ENCODE measurements at places on chromosomes 12 and 14.

DNA sequence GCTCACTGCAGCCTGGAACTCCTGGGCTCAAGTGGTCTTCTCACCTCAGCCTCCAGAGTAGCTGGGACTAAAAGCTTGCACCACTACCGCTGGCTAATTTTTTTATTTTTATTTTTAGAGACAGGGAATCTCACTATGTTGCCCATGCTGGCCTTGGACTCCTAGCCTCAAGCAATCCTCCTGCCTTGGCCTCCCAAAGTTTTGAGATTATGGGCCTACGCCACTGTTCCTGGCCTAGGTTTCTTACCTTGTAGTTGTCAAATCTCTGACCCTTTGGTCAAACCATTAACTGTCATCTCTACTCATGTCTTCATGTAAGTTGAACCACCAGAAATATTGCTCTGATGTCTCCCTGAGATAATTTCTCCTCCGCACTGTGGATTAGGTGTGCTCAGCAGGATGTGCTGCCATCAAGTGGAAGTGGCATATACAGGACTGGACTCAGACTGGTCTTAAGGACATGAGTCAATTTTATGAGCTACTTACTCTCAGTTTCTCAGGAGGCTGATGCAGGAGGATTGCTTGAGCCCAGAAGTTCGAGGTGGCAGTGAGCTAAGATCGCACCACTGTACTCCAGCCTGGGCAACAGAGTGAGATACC is 28.5 kb downstream of the ACTR6 start:
- DNase-seq: no peak

GRCh38 chr14:83356080-83356479 is 1822.4 kb upstream of the SEL1L start:
- DNase-seq: no peak

- DNase-seq: no peak
Measured at GRCh38 chr14:89215531-89215930, 201.5 kb downstream of the FOXN3 start.

DNA sequence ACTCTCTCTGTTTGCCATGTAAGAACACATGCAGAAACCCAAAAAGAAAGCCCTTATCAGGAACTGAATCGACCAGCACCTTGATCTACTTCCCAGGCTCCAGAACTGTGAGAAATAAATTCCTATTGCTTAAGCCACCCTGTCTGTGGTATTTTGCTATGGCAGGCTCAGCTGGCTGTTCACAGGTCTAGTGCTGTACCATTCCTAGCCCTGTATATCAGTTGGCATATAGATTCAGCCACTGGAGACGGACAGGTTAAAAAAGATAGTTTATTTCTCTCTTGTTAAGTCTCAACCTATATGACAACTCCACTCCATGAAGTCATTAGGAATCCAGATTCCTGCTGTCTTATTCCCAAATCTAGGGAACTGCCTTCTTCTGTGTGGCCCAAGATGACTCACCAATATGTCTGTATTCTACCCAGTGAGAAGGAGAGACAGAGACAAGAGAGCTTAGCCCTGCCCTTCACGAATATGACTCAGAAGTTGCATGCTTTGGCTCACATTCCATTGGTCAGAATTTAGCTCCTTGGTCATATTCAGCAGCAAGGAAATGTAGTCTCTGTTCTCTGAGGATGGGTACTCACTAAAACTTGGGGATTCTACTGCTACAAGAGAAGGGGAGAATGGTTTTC is 57.0 kb downstream of the PLEKHG7 start:
- no peak for DNase-seq

DNA sequence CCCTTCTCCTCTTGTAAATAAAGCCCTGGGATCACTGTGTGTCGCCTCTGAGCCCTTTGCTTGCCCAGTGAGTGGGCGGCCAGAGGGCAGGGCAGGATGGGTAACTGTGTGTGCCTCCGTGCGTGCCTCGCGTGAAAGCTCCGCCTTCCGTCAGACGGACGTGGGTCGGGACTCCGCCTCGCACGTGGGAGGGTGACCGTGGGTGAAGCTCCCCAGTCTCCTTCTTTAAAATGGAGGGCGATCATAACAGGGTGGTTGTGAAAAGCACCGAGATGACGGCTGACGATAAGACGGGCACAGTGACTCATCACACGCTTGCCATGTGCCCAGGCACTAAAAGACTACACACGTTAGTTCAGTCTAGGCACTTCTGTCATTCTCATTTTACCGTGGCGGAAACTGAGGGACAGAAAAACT is 9.2 kb downstream of the PHB2 start:
- DNase-seq: no peak

DNA sequence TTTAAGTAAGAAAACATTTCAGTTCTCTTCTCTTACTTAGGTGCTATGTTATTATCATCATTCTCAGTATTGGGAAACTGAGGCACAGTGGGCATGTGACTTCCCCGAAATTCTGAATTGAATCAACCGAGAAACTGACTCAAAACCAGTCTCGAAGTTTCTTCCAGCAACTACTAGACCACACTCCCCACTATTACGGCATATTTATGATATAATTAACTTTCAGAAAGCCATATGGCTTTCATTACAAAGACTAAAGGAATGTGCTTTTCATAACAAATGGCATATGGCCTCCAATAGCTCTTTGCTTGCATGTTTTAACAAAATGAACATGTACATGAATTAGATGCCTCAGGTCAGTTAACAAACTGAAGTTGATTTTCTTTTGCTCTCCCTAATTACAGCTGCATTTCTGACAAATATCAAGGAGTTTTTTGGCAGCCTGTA is 182.9 kb upstream of the SLC38A2 start:
- DNase-seq: no peak

- no peak for DNase-seq
Measured at GRCh38 chr12:124542021-124542949, 25.1 kb downstream of the NCOR2 start.

DNA sequence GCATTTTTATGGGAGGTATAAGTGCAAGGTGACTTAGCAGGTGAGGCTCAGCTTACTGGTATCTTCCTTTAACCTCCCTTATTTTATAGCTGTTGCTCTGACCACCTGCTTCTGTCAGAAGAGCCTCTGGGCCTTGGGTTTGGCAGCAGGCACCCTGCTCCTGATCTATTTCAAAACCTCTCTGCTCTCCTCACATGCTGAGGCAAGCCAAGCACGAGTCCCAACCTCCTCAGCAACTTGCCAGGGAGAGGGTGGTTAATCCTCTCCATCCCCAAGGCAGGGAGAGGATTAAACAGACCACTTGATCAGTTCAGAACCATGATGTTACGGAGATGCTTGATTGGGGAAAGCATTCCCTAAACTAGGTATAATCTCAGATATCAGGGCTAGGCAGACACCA is 5.4 kb downstream of the PLEKHH1 start:
- DNase-seq: no peak

DNA sequence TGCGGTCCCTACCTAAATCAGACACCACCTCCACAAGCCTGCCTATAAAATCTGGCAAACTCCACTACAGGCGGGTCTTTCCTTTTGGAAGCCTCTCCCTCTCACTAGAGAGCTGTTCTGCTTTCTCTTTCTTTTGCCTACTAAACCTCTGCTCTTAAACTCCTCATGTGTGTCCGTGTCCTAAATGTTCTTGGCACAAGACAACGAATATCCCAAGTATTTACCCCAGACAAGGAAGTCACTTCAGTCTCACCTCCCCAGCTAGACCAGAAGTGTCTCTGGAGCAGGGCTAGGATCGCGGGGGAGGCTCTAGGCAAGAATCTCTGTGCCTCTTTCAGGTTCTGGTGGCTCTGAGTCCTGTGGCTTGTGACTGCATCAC is 37.2 kb upstream of the FICD start:
- DNase-seq: no peak

- DNase-seq: no peak
Measured at GRCh38 chr12:52514471-52515318, 5.5 kb downstream of the KRT5 start.

DNA sequence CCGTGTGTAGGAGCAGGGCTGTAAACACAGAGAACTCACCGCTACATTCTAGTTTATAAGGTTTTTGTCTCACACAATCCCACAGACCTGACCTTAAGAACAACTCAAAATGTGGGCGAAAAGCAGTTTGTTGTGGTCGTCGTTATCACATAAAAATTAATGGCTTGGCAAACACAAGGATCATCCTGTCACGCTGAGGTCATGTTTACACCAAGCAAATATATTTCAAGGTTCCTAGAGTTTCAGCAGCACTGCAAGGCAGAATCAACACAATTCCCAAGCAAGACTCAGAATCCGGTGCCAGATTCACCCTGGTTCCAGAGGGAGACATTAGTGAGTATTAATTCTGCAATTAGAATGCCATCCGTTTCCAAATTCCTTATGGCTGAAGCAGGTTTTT is 30.1 kb upstream of the MAP1LC3B2 start:
- DNase-seq: no peak

DNA sequence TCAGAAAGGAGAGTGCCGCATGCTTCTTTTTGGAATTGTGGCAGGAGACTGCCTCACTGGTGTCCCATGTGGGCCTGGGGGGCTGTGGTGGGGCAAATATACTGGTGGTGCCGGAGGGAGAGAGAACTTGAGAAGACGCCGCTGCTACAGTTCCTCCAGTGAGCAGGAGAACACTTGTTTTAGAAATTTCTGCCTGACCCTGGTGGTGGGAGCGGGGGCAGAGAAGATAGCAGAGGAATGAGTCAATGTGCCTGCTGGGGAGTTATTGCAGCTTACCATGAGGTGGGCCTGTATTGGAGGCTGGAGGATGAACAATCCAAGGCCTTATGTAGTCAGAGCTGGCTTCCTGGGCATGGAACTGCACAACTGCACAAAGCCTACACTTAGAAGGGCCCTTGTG is 211.8 kb downstream of the SNAPC1 start:
- no peak for DNase-seq

GRCh38 chr12:13956060-13956590 is 25.3 kb downstream of the GRIN2B start:
- no peak for DNase-seq

DNA sequence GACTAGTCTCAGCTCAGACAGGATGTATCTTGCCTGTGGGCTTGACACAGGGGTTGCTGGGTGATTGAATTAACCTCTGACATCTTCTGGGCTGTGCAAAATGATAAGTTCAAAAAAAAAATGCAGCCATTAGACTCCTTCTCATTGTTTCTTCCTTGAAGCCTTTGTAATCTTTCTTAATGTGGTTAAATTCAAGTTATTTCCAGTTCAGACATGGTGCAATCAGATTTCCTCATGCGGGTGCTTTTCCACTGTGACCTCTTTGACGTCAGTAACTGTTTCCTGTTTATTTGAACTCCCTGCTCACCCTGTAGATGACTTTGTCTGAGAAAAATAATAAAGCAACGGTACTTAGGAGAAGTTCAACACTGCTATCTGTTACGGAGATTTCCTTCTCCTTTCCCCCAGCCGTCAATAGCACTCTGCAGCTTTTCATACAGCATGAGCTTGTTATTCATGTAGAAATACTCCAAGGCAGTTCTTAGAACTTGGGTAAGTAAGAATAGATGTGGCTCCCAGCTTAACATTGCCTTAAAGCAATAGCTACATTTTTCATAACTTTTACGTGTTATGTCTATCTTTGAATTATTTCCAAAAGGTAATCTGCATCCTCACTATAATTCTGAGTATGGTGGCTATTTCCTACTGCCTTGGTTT is 155.5 kb downstream of the PRKCH start:
- no peak for DNase-seq

DNA sequence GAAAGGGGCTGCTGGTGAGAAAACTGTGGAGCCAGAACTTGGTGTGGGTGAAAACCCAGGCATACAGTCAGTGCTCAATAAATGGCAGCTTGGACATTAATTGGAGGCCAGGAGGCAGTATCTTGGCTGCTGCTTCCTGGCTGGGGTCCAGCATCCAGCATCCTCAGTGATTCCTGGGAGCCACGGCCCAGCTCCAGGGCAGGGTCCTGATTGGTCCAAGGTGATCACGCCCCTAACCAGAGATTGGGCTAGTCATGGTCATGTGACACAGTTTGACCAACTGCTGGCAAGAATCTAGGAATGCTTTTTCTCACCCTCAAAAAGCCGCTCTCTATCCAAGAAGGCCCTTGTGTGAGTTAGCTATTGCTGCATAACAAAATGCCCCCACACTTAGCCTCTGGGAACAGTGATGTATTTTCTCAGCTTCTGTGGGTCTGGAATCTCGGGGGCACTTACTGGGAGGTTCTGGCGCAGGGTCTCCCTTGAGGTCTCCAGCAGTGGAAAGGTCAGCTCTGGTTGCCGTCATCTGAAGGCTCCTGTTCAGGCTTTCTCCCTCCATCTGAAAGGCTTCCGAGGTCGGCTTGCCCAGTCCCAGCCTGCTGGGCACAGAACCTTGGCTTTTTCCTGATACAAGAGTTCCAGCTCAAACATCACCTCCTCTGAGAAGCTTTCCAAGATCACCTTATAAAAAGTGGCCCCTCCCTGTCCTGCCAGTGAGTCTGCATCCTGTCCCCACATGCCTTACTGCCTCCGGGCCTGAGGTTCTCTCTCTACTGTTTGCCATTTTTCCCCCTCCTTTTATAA is 119.2 kb upstream of the NCOR2 start:
- no peak for DNase-seq

DNA sequence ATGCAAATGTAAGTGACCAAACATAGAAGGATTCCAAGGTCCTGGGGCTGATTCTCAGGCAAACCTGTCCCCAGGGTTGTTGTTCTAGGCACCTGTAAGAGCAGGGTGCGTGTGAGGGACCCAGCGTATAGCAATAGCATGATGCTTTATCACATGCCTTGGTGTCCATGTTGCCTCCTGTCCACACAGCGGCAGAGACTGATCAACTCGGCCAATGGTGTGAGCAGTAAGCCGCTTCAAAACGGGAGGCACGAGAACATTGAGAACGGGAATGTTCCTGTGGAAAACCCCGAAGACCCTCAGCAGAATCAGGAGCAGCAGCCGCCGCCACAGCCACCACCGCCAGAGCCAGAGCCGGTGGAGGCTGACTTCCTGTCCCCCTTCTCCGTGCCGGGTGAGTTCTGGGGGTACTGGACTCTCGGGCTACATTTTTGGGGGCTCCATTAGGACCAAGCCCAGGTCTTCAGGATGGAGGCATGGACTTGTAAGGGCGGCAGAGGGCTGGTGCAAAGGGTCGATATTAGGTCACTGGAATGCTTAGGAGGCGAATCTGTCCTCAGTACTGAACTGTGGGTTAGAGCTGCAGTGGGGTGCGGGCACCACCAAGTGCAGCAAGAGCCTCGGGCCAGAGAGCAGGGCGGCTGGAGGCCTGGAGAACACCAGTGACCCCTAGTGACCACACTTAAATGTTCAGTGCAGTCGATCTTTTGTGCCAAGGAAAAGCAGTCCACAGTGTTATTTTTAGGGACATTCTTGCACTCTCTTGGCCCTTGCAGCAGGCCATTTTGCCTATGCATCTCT is 57.2 kb upstream of the RIN3 start:
- DNase-seq: peak; percentile 67

DNA sequence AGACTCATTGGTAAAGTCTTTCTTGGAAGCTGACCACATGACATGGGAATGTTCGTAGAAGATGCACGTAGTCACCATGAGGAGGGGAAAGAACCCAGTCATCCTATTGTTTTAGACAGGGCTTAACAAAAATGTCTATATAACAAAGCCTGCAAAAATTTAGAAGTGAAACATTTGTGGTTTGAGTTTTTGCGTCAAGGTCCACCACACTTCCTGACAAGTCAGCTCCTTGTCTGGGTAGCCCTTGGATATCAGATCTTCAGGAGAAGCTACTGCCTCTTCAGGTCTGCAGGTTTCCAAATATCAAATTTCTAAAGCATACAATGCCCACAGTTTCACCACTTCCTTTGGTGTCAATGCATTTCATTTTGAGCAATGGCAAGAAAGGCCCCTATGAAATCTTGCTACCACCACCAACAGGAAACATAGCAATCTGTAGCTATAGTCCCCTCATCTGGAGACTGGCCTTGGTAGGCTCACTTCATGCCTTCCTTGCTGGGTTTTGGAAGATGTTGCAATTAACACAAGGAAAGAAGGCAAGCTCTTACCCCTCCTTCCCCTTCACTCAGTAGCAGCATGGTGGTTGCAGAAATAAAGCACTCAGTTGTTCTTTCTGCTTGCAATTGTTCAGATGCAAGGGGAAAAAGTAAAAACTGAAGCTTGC is 235.2 kb downstream of the PCNX1 start:
- no peak for DNase-seq

Data from WTC11 (cell line).